GM23338 (cell line): ENCODE measurements at places on chromosomes 12 and 14.

GRCh38 chr14:62087191-62087590 lies 325.0 kb downstream of the SNAPC1 start:
- H3K4me1 ChIP-seq = no peaks in the 10 kb centered on the region
- no peaks in the 10 kb centered on the region for H3K36me3 ChIP-seq
- no peaks in the 10 kb centered on the region for H3K27me3 ChIP-seq

DNA sequence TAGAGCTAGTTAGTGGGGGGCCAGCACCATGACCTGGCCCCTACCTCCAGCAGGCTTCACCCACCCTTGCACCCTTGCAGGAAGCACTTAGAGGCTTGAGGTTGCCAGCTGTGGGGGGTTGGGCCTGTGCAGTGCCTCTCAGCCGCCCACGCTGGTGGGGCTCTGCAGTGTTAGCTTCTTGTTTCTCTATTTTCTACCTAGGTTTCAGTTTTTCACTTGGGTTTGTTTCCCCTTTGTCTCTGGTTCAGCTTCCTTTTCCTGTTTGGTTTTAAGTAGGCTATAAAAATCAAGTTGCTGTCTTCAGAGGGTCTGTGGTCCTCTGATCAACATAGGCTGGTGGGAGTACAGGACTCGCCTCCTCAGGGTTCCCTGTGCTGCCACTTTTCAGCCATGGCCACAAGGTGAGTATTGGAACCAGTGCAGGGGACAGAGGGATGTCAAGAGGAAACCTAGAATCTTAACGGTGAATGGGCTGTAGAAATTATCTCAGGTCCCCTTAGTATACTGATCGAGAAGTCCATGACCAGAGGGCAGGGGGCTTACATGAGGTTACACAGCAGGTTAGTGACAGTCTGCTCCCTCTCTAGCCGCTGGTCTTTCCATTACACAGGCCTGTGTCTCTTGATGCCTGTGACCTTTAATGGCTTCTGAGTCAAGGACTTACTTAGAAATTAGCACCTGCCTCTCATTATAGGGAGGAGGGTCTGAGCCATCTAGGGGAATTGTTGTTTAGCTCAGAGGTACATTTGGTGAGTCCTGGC lies at the start of gene EVL:
Gene EVL, plus strand, starts transcription at position 312 of the 761 bp plus-strand sequence. Its CDS starts 79 bp downstream, at position 391.
- no peaks in the 10 kb centered on the region for H3K27me3 ChIP-seq
- no peak within 1 kb of the TSS for H3K4me3 ChIP-seq
- H3K36me3 ChIP-seq = no peaks in the 10 kb centered on the region

- H3K27ac ChIP-seq = no peak overlapping the region
- H3K4me3 ChIP-seq = no peak overlapping the region
- no peak for DNase-seq
- H3K36me3 ChIP-seq = no peaks in the 10 kb centered on the region; the same call in 1 of the 2 replicates
- no peaks in the 10 kb centered on the region for H3K27me3 ChIP-seq
- 0 out of 2 replicates have a peak, but pooled peaks cover 2% of the 10 kb centered on the region for H3K4me1 ChIP-seq
Measured at GRCh38 chr12:129279771-129280170, 426.5 kb downstream of the GLT1D1 start.

- DNase-seq = no peak
- H3K27ac ChIP-seq = no peak overlapping the region
- H3K36me3 ChIP-seq = no peaks in the 10 kb centered on the region
- H3K4me3 ChIP-seq = no peak overlapping the region
- H3K27me3 ChIP-seq = no peaks in the 10 kb centered on the region
Measured at GRCh38 chr12:16515666-16516065, 90.3 kb downstream of the LMO3 start.

DNA sequence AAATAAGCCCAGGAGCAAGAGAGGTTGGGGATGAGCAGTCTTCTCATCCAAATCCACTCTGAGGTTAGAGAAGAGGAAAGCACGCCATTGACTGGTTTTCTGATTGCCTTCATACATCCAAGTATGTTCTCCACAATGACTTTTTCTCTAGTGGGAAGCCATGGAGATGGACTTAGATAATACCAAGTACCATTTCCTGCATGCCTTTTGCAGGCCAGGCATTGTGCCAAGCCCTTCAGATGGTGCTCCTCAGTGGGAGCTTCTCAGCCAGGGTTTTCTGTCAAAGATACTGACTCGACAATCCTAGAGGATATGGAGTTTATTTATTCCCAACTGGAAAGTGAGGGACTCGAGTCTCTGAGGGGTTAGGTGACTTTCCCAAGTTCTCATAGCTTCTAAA lies 218.0 kb downstream of the ZFP36L1 start:
- no peaks in the 10 kb centered on the region for H3K4me1 ChIP-seq
- no peak for DNase-seq
- no peak overlapping the region for H3K4me3 ChIP-seq
- no peaks in the 10 kb centered on the region for H3K36me3 ChIP-seq
- no peak overlapping the region for H3K27ac ChIP-seq

- no peak overlapping the region for H3K4me3 ChIP-seq
- no peak for DNase-seq
- no peaks in the 10 kb centered on the region for H3K36me3 ChIP-seq
- no peak overlapping the region for H3K27ac ChIP-seq
Measured at GRCh38 chr12:61998791-61999190, 261.4 kb upstream of the USP15 start.

GRCh38 chr12:111840807-111841206 lies 1.2 kb upstream of the MAPKAPK5 start:
- peaks cover 20% of the 10 kb centered on the region for H3K4me1 ChIP-seq
- peaks cover 10% of the 10 kb centered on the region for H3K36me3 ChIP-seq
- H3K4me3 ChIP-seq = peak overlapping the region; percentile 91

DNA sequence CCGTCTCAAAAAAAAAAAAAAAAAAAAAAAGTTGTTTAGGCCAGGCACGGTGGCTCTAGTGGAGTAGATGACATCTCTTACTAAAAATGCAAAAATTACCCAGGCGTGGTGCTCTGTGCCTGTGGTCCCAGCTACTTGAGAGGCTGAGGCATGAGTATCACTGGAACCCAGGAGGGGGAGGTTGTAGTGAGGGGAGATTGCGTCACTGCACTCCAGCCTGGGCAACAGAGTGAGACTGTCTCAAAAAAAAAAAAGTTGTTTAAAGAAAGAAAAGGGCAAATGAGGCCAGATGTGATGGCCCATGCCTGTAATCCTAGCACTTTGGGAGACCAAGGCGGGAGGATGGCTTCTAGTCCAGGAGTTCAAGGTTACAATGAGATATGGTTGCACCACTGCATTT lies 36.6 kb upstream of the SPPL3 start:
- no peaks in the 10 kb centered on the region for H3K36me3 ChIP-seq
- no peak overlapping the region for H3K4me3 ChIP-seq
- H3K27me3 ChIP-seq = no peaks in the 10 kb centered on the region
- DNase-seq = no peak
- H3K27ac ChIP-seq = no peak overlapping the region
- no peaks in the 10 kb centered on the region for H3K4me1 ChIP-seq

DNA sequence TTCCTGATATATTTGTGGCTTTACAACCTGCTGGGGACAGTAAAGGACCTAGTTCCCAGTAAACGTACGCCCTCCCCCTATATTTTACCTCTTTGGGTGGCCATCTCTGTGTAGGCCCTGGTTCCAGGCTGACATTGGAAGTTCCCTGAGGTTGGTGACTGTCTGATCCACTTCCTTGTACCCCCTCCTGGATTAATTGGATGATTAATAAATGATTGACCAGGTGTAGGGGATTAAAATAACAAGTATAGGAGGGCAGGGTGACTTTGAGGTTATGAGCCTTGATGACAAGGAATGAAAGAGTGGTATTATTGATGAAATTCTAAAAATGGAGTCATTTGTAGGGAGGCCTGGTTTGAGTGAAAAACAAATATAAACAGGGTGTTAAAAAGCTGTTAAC lies 9.6 kb downstream of the SUSD6 start:
- no peaks in the 10 kb centered on the region for H3K27me3 ChIP-seq
- H3K36me3 ChIP-seq = no peaks in the 10 kb centered on the region
- DNase-seq = no peak
- H3K4me1 ChIP-seq = no peaks in the 10 kb centered on the region
- H3K27ac ChIP-seq = no peak overlapping the region
- no peak overlapping the region for H3K4me3 ChIP-seq

DNA sequence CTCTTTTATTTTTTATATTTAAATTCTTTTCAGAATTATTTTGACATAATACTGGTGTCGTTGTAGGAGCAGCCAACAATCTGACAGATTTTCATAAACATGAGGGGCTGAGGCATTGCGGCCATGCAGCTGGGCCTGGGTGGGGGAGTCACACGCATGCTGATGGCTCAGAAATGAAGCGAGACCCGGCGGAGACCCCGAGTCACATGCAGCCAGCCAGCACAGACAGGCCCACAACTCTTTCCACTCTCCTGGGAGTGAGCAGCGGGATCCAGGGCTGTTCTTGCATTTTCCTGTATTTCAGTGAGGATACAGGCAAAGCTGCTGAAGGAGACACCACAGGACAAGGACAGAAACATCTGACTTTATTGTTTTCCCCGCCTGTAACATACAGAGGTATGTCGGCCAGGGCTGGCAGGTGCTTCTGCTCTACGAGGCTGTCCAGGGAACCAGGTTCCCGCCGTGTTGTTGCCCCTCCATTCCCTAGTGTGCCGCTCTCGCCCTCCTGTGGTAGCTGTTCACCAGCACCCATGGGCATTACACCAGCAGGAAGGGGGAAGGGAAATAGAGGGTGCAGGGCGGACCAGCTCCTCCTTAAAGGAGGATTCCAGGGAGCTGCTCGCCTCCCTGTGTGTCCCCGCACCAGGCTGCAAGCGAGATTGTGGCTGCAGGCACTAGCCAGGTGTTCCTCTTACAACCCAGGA lies 30.5 kb downstream of the FZD10 start:
- H3K27me3 ChIP-seq = no peaks in the 10 kb centered on the region
- DNase-seq = no peak
- H3K4me3 ChIP-seq = no peak overlapping the region
- H3K36me3 ChIP-seq = no peaks in the 10 kb centered on the region; the same call in 1 of the 2 replicates
- H3K27ac ChIP-seq = no peak overlapping the region

DNA sequence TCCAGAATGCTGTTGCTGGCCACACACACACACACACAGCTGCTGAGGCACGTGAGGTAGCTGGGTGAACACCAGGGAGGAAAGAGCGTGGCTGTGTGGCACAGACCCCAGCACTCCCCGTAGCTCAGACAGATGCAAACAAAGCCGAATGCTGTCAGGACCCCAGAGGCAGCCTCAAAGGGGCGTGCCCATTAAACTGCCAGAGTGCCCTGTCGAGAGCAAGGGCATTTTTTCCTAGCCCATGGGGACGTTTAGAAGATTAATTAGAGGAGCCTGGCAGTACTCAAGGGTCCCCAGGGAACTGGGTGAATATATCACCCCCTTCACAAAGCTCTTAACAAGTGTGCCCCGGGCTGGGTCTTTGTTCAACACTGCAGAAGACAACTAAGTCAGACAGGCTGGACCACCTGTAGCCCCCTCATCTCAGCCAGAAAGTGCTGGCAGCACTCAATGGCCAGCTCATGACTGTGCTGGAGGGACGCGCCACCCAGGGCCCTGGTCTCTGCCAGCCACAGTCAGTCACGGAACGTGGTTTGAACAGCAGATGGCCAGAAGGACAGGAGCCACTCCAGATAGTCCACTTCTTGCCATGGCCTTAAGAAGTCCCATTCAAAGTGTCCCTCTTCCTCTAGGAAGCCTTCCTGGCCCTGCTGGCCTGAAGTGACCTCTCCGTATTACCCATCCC lies 37.5 kb downstream of the TTC7B start:
- no peak overlapping the region for H3K4me3 ChIP-seq
- no peaks in the 10 kb centered on the region for H3K4me1 ChIP-seq
- H3K36me3 ChIP-seq = no peaks in the 10 kb centered on the region; the same call in 1 of the 2 replicates
- DNase-seq = no peak
- no peak overlapping the region for H3K27ac ChIP-seq
- H3K27me3 ChIP-seq = no peaks in the 10 kb centered on the region

DNA sequence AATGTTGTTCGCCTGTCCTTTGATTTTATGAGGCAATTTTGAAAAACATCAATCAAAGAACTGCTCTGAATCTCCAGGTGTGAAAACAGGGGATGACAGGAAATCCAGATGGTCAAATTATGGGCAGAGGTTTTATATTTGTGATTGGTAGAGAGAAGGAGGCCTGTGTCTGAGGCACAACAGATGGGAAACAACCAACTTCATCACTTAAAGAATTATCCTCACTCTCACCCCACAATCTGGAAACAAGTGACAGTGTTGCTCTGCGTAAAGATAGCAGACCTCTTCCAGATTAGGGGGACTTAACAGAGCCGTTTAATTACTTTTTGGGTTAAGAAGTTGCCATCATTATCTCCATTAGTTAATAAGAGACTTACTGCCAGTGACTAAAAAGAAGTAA lies 64.1 kb upstream of the EGLN3 start:
- DNase-seq = no peak
- no peak overlapping the region for H3K27ac ChIP-seq
- no peak overlapping the region for H3K4me3 ChIP-seq
- peaks cover 40% of the 10 kb centered on the region for H3K4me1 ChIP-seq

DNA sequence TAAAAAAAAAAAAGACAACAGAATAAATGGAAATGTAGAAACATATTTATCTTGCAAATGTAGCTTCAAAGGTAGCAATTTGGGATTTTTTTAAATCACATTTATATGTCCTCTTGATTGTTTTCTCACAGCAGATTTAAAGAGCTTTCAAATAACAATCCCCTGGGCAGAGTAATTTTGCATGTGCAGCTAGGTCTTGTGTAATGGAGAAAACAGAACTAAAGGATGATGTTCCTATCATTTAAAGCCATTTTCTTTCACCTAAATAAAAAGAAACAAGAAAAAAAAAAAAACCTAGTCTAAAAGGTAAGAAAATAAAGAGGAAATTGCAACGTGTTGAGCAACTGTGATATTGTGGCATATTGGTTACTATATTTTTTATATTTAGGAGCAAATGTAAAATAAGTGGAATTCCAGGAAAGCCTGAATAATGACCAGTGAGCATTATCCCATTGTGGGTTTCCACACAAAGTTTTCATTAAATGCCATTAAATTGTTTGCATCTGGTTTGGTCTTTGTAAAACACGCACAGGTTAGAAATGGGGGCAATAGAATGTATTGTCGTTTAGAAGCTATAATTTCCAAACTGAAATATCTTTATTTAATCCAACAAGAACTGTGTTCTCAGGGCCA lies 215.6 kb downstream of the SLC6A15 start:
- no peaks in the 10 kb centered on the region for H3K36me3 ChIP-seq
- H3K27me3 ChIP-seq = no peaks in the 10 kb centered on the region
- no peak for DNase-seq
- no peak overlapping the region for H3K4me3 ChIP-seq

GRCh38 chr12:53191885-53192530 lies 11.3 kb upstream of the CSAD start:
- H3K36me3 ChIP-seq = peaks cover 2% of the 10 kb centered on the region
- peaks cover 47% of the 10 kb centered on the region for H3K27me3 ChIP-seq
- no peak for DNase-seq
- no peak overlapping the region for H3K27ac ChIP-seq
- H3K4me1 ChIP-seq = peaks cover 12% of the 10 kb centered on the region; the same call in 1 of the 2 replicates

- no peak overlapping the region for H3K4me3 ChIP-seq
- DNase-seq = no peak
- H3K27me3 ChIP-seq = no peaks in the 10 kb centered on the region
- no peaks in the 10 kb centered on the region for H3K4me1 ChIP-seq
- no peak overlapping the region for H3K27ac ChIP-seq
Measured at GRCh38 chr14:66635435-66635834, 127.5 kb downstream of the GPHN start.

GRCh38 chr14:105337966-105338741 lies 23.6 kb downstream of the PACS2 start:
- no peak overlapping the region for H3K4me3 ChIP-seq
- no peaks in the 10 kb centered on the region for H3K4me1 ChIP-seq
